ENCODE measurements at places on chromosomes 12 and 14. TPM values are rescaled to one million over a fixed set of nuclear protein-coding genes. Genes with fewer than 3 reads are reported as not detected.

BLOC1S1 gene
- 54.0 TPM for total RNA-seq

PLD4 gene
- under 0.01 TPM for total RNA-seq

NRIP2 gene
- total RNA-seq = not detected

ZBTB42 gene
- total RNA-seq = 2.5 TPM

INSM2 gene
- not detected for total RNA-seq

JPH4 gene
- total RNA-seq = not detected

APOF gene
- not detected for total RNA-seq

KCNK10 gene
- not detected for total RNA-seq

GALNT9 gene
- 0.39 TPM for total RNA-seq

DCN gene
- total RNA-seq = 956 TPM

LMNTD1 gene
- 1.4 TPM for total RNA-seq

ACOT6 gene
- not detected for total RNA-seq

SDR9C7 gene
- total RNA-seq = not detected

NTS gene
- total RNA-seq = not detected

RFX4 gene
- total RNA-seq = not detected

TBK1 gene
- total RNA-seq = 18.4 TPM

CMA1 gene
- not detected for total RNA-seq

SLC7A8 gene
- total RNA-seq = 3.3 TPM

GLIPR1 gene
- total RNA-seq = 68.8 TPM

TSPAN11 gene
- total RNA-seq = 0.20 TPM

CFAP251 gene
- 1.8 TPM for total RNA-seq

LRRC10 gene
- not detected for total RNA-seq

ASCL4 gene
- total RNA-seq = not detected

CMTM5 gene
- total RNA-seq = not detected

STRN3 gene
- total RNA-seq = 48.1 TPM

ADAMTS20 gene
- not detected for total RNA-seq

NYNRIN gene
- 4.8 TPM for total RNA-seq

GPHN gene
- total RNA-seq = 10.7 TPM

RIMBP2 gene
- total RNA-seq = not detected

GPR68 gene
- total RNA-seq = 2.2 TPM

ERGIC2 gene
- total RNA-seq = 45.2 TPM

CLEC1B gene
- not detected for total RNA-seq

CIDEB gene
- 2.2 TPM for total RNA-seq
